ENCODE measurements at places on chromosomes 6 and 20.

DNA sequence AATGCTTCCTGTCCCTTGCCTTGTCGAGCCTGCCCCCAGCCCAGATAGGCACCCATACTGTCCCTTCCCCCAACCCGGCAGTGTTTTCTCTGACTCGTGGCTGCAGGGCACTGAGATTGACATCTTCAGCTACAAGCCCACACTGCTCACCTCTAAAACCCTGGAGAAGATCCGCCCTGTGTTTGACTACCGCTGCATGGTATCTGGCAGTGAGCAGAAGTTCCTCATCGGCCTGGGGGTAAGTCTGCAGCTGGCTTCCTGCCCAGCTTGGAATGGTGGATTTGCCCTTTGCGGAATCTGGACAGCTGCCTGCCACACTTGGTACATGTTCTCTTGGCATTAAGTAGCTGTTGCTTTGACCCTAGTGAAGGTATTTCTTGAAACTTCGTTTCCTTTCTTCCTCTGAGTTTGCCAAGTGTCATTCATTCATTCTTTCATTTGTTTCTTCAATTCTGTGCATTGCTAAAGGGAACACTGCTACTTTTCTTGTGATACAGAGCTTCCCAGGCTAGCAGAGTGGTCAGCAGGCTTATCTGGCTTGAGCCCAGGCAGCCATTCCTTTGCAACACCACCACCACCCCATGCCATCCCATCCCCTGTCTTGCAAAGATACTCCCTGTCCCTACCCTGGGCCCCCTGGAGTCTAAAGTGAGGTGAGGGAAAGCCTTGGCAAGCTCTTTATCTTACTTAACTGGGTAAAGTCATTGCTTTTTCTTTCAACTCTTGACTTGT, 26.2 kb downstream of the CCDC167 start:
- no peak for DNase-seq

GRCh38 chr6:148509800-148510581, 167.4 kb downstream of the SASH1 start:
- no peak for DNase-seq

DNA sequence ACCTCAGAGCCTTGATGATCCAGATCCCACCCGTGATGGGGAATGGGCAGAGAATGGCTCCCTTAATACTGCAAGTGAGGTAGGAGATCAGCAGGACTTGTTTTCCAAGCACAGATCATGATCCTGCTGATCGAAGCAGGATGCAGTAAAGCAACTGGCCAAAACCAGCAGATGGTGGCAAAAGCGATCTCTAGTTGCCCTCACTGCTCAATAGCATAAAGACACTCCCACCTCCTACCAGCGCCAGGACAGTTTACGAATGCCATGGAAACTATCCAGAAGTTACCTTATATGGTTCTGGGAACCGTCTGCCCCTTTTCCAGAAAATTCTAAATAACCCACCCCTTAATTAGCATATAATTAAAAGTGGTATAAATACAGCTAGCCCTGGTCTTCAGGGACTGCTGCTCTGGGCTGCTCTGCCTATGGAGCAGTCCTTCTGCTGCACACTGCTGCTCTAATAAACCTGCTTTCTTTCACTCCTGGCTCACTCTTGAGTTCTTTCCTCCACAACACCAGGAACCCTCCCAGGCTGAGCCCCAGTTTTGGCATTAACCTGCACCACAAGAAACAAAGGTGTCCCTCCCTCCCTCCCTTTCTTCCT, 415.8 kb downstream of the PREX1 start:
- DNase-seq: no peak

- DNase-seq: no peak
Measured at GRCh38 chr6:13205106-13205505, 123.2 kb downstream of the TBC1D7 start.

GRCh38 chr20:6768228-6769140, 998 bp downstream of the BMP2 start:
- DNase-seq: no peak

GRCh38 chr6:11471261-11471660, 66.3 kb upstream of the TMEM170B start:
- no peak for DNase-seq

DNA sequence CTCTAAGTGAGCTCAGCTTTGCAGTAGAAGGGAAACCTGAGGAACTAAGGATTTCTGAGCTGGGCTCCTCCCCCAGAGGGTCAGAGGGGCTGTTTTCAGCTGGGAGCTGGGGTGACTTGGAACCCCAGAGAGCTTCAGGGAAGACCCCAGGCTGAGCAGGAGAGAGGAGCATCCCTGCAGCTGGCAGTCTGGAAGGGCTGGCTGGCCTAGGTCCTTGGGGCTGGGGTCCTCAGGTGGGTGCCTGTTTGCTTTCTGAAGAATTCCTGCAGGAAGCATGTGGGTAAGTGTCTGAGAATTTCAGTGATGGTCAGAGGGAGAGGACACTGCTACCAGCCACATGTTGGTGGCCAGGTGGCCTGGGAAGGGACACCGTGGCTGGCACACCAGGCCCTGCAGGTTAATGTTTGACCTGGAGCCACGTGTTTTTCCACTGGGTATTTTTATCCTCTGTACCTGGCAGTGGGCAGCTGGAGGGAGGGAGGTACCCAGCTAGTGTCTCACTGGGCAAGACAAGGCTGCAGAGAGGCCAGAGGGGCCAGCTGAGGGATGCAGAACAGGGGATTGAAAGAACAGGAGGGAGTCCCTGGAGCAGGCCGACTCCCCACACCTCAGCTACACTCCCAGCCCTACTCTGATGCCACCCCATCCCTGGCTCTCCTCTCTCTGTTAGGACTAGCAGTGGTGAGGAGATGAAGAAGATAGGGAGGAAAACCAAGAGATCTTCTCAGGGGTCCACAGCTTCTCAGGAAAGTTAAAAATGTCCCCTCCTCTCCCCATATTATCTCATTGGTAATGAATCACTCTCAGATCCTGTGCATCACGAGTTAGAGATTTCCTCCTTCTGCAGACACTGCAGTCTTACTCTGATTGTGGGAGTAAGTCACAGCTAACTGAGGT, 143.6 kb downstream of the VEGFA start:
- DNase-seq: no peak

DNA sequence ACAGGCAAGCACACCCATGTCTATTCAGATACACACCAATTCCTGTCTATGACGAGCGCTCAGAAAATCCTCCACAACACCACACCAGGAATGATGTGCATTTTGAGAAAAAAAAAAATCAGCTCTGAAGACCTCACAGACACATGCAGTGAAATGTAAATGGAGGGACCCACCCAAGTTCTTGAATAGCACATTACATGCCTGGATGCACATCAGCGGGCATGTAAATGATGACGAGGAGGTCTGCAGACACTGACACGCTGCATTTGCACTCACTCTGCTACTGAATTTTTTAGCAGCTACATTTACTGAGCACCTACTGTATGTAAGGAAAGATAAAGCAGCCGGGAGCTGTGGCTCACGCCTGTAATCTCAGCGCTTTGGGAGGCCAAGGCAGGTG, 14.7 kb downstream of the NRSN2 start:
- DNase-seq: no peak

GRCh38 chr6:88114838-88115237, 51.3 kb downstream of the CNR1 start:
- no peak for DNase-seq

DNA sequence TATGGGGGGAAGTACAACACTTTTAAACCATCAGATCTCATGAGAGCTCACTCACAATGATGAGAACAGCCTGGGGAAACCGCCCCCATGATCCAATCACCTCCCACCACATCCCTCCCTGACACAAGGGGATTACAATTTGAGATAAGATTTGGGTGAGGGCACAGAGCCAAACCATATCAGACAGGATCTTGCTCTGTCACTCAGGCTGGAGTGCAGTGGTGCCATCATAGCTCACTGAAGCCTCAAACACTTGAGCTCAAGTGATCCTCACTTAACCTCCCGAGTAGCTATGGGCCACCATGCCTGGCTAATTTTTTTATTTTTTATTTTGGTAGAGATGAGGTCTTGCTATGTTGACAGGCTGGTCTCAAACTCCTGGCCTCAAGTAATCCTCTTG, 5.1 kb upstream of the IYD start:
- DNase-seq: no peak

DNA sequence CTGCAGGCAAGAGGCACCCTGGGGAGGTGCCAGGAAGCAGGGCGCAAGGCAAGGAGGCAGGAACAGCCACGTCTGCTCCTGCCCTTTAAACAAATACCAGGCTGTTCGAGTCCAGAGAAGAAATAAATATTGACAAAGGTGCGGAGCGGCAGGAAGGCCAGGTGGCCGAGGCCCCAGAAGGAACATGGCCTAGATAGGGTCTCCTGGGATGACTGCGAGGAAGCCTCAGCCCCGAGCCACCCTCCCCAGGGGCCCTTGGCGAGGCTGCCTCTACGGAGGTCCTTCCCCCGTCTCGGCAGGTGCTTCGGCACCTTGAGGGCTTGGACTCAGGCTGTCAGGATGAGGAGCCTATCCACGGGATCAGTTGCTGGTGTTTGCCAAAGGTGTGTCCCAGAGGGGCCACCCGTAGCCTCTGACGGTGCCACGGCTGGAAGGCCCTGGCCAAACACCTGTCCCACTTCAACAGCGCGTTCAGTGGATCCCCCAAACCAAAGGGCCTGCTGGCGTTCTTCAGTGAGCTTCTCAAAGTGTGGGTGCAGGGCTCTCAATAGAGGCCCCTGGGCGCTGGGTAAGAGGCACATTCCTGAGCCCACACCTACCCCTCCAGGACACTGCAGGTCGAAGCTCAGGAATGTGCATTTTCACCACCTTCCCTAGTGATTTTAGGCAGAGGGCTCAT, 39.8 kb downstream of the SNX5 start:
- DNase-seq: no peak

GRCh38 chr6:53892707-53893106, 97.9 kb downstream of the LRRC1 start:
- DNase-seq: no peak

DNA sequence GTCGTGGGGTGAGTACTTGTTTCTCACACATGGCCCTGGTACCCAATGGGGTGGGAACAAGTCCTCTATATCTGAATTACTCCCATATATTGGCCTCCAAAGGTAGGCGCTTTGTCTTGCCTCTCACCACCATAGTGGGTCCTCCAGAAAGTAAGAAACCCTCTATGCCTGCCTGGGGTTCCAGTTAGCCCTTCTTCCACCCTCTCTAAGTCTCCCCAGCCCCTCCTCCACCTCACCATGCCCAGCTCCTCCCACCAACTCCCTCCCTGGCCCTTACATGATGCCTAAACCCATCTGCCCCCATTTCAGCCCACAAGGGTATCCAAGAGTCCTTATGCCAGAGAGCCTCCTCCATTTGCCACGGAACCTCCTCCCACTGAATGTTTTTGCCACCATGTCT, 884 bp downstream of the TSPO2 start:
- peak; percentile 51 for DNase-seq

GRCh38 chr6:113881478-113881980, 24.4 kb downstream of the MARCKS start:
- no peak for DNase-seq

DNA sequence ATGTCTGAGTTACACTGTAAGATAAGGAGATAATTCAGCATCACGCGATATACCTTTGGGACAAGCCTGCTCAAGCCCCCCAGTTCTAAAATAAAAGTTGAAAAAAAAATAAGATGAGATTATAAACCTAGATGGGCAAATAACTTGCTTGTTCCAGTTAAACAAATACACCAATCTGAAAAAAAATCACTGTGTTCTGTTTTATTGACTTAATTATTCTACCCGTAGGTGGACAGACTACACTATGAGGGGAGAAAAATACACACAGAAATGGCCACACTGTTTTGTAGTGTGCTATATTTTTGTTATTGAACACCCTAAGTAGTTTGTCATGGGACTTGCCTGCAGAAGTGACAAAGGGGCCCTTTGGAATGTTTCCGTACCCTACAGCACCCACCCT, 70.9 kb downstream of the CRYBG1 start:
- DNase-seq: no peak

- no peak for DNase-seq
Measured at GRCh38 chr20:64143018-64143801, 21.0 kb upstream of the MYT1 start.

DNA sequence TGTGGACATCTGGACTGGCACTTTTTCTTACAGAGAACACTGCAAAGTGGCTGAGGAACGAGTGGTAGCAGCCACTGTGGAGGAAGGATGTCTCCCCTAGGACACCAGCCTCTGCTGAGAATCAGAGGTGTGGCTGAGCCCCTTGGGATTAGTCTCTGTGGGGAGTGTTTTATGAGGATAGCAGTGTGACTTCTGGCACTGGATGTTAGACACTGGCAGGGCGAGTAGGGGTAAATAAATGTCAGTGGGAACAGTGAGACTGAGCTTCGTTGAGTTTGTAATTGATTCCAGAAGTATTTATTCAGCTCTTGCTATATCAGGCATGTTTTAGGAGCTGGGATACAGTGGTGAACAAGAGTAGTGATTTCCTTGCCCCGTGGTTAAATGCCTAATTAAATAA, 124.0 kb downstream of the JARID2 start:
- no peak for DNase-seq

DNA sequence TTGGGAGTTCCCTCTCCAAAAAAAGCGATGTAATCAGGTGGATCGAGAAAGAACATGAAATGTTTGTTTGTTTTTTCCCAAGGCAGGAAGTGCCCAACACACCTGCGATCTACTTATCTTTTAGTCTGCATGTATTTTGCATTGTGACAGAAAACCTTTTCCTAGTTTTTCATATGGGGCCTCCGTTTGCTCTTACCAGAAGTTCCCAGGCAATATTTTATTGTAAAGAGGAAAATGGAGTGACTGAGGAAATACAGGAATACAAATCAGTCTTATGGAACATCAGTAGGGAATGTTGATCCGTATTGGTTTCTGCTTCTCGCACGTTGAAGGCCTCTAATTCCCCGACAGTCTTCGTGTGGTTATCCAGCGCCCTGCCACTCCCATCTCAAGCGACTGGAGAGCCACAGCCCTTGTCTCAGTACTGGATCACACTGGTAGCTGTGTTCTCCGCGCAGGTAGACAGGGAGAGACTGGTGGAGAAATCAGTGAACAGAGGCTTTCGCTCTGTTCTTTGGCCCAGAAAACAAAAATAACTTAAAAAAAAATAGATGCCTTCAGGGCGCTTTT, 107.4 kb downstream of the TRIM27 start:
- DNase-seq: no peak

DNA sequence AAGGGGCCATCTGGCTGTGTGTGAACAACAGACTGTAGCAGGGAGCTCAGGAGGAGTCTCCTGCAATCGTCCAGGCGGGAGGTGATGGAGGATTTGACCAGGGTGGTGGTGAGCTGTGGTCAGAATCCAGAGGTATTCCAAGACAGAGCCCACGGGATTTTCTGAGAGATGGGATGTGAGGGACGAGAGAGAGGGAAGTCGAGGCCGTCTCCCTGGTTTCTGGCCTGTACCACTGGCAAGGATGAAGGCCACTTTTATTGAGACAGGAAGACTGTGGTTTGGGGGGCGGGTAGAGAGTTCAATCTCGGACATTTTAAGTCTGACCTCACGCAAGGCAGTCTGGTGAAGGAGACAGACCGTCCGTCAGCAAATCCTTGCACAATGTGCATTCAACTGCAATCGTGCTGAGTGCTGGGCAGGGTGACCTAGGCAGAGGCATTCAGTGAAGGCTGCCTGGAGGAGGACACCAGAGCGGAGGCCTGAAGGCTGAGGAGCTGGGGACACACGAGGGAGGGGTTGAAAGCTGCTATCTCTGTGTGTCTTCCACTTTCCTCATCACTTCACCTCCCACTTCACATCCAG, 53.9 kb downstream of the PREX1 start:
- no peak for DNase-seq

Data from hematopoietic multipotent progenitor cell treated with erythropoietin and hydrocortisone succinate and interleukin-3 and kit ligand, for 15 days (in vitro differentiated cells).